ENCODE measurements at places on chromosomes 1 and 21. TPM values are rescaled to one million over a fixed set of nuclear protein-coding genes. Genes with fewer than 3 reads are reported as not detected.

PLA2G2F gene
- 0.80 TPM for total RNA-seq

DNA sequence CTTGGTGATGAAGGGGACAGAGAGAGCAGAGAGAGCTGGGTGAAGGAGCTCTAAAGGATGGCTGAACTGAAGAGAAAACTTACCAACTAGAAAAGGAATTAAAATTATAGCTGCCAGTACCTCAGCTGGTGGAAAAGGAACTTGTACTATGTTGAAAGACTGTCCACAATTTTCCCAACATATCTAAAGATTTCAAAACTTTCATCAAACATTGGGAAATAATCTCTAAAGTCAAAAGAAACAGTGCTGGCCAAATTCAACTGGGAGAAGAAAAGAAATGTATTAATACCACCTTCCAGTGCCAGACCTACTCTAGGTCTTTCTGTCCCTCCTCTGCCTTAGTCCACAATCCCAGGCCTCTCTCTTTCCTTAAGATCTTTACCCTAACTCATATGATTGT is 6.1 kb downstream of the SMG5 start:
- no peak for DNase-seq

- no peak for DNase-seq
Observed at GRCh38 chr1:106747232-106747631, 309.2 kb upstream of the PRMT6 start.

GRCh38 chr1:165659581-165659895 is 28.5 kb downstream of the MGST3 start:
- DNase-seq, result no peak

LCE1C gene
- not detected for total RNA-seq

DNA sequence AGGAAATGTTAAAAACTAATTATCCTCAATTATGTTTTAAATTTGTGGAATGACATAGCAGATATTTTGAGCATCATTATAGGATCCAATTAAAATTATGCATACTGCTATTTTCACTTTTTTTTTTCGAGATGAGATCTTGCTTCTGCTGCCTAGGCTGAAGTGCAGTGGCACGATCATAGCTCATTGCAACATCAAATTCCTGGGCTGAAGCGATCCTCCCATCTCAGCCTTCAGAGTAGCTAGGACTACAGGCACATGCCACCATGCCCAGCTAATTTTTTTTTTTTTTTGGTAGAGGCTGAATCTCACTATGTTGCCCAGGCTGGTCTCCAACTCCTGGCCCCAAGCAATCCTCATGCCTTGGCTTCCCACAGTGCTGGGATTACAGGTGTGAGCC is 11.3 kb upstream of the SLC1A7 start:
- DNase-seq, result no peak

GRCh38 chr1:17711941-17712340 is 43.2 kb upstream of the ACTL8 start:
- DNase-seq, result no peak

DNA sequence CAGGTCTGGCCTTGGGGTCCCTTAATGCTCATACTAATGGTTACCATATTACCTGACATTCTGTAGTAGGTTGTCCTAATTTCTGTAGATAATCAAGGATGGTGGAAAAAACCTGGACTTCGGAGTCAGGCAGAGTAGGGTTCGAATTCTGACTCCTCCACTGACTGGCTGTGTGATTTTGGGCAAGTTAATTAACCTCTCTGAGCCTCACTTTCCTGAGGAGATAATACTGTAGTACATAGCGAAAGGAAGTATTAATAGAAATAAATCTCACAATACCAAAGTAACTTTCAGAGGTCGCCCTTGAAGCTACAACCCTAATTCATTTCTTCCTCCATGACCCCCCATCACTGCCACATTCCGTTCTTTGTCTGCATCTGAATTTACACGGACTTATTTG is 72.9 kb downstream of the KCNN3 start:
- no peak for DNase-seq

DNA sequence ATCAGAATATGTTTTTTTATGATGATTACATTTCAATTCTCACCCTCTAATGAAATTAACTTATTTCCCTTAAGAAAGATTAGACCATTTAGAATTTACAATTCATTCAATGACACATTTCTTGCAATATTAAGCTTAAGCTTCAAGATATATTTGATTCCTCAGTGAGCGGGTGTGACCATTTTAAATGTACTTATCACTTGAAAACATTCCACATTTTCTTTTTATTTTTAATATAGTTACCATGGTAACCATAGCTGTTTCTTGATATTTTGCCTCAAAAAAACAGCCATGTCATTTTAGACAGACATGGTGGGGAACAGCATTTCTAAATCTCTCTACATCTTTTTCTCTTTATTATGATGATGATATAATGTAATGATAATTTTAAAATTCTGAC is 1029.0 kb upstream of the B3GALT2 start:
- DNase-seq, result no peak

- DNase-seq, result no peak
Observed at GRCh38 chr1:118960026-118960561, 28.0 kb downstream of the TBX15 start.

SPRR1A gene
- total RNA-seq, result not detected

GRCh38 chr21:39666681-39667315 is 54.1 kb downstream of the B3GALT5 start:
- no peak for DNase-seq

DNA sequence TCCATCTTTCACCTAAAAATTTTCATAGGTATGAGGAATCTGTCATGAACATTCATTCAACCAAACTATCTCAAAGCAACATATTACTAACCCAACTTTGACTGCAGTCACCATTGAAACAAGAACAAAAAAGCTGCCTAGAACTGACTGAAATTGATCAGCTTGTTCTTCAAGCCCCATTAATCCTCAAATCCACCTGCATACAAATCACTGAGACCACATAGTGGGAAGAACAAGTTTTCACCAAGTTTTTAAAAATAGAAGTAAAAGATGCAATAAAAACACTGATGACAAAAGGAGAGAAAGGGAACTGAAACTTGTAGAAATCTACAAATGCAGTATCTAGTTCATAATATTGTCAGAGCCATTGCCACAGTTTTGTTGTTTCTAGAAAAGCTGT is 6.1 kb downstream of the SORT1 start:
- no peak for DNase-seq

DNA sequence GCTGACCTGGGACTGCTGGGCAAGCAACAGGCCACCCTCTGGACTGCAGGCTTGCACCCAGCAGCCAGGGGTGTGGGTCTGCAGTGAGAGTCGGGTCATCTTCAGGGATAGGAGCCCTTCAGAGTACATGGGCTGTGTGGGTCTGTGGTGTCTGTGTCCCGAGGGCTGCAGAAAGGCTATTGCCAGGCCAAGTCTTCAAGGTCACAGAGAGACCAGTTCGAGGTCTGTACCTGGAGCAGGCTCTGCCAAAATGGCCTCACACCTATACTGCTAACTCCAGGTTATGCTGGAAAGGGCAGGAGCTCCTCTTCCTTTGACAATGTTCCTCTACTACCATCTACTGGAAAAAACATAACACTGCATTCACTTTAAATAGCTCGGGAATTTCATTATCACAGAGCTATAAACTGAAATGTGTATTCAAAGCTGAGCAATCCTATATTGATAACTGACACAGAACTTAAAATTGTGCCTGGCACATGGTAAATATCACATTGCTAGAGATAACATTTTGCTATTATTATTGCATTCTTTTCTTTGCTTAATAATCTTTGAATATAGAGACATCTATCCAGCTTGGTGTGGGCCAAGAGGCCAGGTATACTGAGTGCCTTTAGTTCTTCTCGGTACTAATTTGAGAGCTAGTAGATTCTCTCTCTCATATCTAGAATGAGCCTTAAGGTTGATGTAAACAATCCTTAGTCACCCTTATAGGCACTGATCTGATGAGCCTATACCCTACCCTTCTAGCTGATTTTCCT is 6.9 kb upstream of the DNAH14 start:
- no peak for DNase-seq

DNA sequence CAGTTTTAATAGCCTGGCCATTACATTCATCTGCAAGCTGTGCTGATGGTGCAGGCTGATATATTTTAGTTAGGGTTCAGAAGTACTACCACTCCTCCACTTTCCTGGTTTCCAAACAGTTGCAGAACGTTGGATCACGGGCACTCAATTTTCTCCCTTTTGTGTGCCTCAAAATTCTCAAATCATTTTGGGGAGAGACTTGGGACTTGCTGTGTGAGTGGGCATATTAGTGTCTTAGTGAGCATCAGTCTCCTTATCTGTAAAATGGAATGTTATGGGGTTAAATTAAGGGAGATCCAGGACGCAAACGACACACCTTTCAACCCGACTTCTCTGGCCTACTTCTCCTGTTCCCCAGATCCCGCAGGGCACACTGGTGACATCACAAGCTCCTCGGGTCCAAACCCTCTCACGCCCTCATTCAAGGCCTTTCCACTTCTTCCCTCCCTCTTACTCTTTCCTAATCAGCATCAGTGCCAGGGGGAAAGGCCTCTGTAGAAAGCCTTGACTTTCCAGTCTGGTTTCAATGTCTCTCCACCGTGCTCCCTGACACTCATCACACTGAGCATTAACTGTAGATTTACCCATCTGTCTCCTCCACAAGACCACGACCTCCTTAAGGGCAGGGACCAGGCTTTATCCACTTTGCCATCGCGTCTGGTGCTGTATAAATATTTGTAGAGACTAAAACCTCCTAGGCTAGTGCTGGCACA is 1.2 kb downstream of the PIGP start:
- DNase-seq, result peak; percentile 70

HSPB7 gene
- total RNA-seq, result 78.0 TPM
